ENCODE measurements at places on chromosomes 11 and 22.

DNA sequence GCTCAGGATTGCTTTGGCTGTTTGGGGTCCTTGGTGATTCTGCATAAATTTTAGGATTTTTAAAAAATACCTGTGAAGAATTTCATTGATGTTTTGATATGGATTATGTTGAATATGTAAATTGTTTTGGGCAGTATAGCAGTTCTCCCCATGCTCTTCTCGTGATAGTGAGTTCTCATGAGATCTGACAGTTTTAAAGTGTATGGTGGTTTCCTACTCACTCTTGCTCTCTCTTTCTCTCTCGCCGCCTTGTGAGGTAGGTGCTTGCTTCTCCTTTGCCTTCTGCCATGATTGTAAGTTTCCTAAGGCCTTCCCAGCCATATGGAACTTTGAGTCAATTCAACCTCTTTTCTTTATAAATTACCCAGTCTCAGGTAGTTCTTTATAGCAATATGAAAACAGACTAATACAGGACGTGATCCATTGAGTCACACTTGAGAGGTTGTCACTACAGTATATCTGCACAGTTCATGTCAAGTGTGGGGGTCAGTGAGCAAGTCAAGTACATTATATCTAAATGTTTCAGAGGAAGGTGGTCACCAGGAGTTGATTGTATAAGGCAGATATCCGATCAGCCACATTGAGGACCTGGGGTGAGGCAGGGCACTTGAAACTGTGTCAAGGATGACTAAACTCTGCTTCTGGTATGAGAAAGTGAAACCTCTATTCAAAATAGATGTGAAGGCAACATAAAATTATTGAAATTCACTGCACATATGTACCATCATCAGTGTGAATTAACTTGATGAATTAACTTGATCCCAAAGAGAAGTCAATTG, 70.7 kb upstream of the CCDC179 start:
- DNase-seq = no peak

- no peak for DNase-seq
Measured at GRCh38 chr11:72227316-72228228, 3.0 kb downstream of the INPPL1 start.

GRCh38 chr11:8092587-8093424, 11.8 kb downstream of the TUB start:
- DNase-seq = no peak

- DNase-seq = no peak
Measured at GRCh38 chr11:1570896-1571759, 943 bp downstream of the DUSP8 start.

DNA sequence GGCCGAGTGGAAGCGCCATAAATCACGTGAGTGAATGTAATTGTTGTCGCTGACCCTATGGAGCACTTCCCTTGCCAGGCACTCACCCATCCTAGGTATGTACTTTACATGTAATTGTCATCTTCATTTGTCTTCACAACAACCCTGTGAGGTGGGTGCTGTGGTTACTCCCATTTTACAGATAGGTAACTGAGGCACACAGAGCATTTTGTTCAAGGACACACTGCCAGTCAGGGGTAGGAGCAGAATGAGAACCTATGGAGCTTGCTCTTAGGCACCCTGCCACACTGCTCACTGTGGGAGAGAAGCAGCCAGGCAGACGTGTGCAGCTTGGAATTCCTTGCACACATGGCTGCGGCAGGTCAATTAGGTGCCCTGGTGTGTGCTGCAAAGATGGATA, 785 bp upstream of the EFCAB6 start:
- no peak for DNase-seq

Data from stimulated activated CD8-positive, alpha-beta memory T cell treated with anti-CD3 and anti-CD28 coated beads, Interleukin-4, amount 100 ng/mL, for 4 hours (primary cell).